Activated T-cell treated with anti-CD3 and anti-CD28 coated beads, Interleukin-2, amount 50 U/mL, for 48 hours (primary cell): ENCODE measurements at places on chromosomes 1 and 21.

DNA sequence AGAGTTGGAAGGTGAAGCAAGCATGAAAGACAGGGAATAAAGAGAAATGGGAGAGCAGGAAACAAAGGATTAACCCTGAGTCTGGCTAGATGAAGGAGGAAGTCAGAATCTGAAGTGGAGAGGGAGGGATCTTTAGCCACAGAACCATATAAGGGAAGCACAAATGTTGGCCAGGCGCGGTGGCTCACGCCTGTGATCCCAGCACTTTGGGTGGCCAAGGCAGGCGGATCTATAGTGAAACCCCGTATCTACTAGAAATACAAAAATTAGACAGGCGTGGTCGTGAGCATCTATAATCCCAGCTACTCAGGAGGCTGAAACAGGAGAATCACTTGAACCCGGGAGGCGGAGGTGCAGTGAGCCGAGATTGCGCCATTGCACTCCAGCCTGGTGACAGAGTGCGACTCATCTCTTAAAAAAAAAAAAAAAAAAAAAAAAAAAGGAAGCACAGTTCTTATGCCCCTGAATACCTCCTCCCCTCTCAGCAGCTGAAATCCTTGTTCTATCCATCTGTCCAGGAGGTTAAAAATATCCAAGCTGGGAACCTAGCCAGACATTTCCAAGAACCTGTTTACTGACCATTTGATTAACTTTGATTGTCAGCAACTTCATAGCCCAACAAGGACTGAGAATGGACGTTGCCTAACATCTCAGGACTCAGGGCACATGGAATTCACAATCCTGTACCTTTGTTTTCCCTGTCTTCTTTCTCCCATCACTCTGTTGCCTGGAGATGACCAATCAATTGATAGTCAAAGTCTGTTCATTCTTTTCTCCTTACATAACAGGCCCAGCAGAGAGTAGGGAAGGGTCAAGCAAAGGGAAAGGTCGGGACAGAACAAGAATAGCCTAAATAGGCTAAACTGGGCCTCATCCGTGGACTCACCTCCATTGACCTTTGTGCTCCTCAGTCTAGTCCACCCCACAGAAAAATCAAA, 10.6 kb downstream of the TXNIP start:
- no peak for DNase-seq

DNA sequence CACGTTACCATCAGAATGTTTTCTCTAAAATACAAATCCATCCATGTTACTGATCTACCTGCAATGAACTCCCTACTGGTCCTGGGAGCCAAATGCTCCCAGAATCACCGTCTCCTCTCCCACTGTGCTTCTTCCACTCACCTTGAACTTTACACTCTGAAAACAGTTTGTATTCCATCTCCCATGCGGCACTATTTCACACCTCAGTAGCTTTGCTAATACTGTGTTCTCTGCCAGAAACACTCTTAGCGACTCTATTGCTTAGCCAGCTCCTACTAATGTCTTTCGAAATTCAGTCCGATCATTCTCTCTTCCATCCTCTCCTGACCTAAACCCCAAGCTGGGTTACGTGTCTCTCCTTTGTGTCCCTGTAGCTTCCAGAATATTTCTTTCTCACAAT, 284.4 kb upstream of the DUSP10 start:
- DNase-seq, result no peak

DNA sequence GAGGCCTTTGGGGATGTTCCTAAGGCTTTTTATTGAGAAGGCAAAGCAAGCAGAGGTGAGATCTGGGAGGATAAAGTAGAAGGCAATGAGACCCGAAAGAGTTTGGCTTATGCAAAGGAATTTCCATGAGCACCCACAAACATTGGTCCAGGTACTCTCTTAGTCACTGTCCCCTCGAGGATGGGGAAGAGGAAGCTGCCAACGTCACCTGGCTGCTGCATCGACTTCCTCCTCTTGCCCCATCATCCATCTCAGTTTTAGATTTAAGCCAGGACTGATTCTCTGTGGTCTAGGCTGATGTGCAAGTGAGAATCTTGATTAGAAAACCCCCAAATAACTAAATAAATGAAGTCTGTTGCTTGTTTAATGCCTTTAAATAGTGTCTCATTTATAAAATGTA, 28.7 kb downstream of the RUNX1 start:
- DNase-seq, result no peak

GRCh38 chr1:196543833-196544232, 64.4 kb downstream of the KCNT2 start:
- no peak for DNase-seq

DNA sequence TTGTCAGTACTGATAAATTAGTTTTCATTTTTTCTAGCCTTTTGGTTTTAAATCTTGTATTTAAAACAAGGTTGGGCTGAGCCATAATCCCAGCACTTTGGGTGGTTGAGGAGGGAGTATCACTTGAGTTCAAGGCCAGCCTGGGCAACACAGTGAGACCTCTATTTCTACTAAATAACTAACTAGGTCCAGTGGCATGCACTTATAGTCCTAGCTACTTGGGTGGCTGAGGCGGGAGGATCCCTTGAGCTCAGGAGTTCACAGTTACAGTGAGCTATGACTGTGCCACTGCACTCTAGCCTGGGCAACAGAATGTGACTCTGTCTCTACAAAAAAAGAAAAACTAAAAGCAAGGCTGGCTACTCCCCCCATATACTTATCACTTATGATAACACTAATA, 21.5 kb upstream of the TTC39A start:
- no peak for DNase-seq

DNA sequence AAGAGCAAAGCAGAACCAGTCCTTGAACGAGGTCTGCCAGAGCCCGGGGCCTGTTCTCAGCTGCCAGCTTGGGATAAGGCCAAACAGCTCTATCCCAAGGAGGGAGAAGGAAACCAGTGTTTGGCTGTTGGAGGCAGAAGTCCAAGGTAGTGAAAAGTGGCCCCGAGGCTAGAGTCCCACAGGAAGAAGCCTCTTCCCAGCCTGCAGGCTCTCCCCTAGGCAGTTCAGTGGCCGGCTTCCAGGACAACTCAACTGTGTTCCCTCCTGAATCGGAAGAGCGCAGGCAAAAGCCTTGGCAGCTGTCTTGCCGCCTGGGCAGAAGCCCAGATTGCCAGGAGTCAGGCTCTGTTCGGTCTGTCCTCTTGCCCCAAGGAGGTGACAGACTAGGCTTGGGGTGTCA, 19.3 kb downstream of the QSOX1 start:
- DNase-seq, result no peak

DNA sequence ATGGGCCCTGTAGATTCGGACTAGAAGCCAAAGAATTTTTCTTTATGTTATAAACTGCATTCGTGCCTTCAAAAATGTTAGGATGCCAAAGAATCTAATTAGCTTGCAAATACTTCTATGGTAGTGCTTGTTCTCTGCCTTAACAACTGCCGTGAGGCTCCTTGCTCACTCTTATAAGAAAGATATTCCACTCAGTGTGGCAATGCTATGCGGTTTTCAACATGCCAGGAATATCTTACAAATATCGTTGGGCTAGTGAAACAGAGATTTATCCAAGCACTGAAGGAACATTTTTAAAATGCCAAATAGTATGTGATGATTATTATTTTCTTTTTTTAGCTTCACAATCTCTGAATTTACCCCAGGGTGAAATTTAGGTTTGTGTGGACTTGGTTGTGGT, 198.2 kb downstream of the GREM2 start:
- no peak for DNase-seq

DNA sequence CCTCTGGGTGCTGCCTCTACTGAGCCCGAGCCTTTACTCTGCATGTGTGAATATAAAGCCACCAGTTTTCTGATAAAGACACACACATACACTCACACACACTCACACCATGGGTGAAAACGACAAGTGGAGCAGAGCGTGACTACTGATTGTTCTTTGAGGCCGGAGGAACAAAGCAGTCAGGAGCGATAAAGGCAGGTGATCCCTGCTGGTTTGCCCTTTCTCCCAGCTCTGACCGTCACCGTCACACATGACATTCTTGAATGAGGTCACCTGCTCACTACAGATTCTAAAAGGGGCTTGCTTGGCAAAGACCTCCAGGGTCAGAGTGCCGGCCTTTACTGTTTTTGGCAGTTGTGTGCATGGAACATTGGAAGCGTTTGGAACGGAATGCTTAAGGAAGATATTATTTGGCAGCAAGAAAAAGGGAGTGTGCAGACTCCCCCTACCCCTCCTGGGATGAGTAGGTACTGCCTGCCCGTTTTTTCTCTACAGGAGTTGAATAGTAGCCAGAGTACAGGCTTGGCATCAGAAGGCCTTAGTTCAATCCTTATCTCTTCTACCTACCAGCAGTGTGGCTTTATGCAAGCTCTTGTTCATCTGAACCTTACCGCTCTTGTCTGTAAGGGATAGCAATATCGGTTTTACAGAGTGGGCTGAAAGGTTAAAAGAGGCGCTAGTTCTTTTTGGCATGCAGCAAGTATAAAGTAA, 79.7 kb downstream of the PBX1 start:
- no peak for DNase-seq

GRCh38 chr1:4045397-4046010, 145.4 kb upstream of the C1orf174 start:
- no peak for DNase-seq

DNA sequence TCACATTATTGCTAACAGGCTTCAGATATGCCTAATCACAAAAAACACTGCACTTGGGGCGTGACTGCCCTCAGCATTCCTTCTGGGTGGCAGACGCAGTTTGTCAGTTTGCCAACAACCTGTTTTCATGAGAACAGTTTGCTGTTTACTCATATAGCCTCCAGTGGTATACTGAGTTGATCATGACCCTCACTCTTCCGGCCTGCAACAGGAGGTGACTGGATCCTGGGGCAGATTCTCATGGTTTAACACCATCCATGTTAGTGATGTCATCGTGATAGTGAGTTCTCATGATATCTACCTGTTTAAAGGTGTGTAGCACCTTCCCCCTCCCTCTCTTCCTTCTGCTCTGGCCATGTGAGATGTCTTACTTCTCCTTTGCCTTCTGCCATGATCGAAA, 555.2 kb downstream of the PLPP3 start:
- DNase-seq, result no peak

GRCh38 chr21:34177919-34178567, 104.7 kb downstream of the MRPS6 start:
- no peak for DNase-seq

DNA sequence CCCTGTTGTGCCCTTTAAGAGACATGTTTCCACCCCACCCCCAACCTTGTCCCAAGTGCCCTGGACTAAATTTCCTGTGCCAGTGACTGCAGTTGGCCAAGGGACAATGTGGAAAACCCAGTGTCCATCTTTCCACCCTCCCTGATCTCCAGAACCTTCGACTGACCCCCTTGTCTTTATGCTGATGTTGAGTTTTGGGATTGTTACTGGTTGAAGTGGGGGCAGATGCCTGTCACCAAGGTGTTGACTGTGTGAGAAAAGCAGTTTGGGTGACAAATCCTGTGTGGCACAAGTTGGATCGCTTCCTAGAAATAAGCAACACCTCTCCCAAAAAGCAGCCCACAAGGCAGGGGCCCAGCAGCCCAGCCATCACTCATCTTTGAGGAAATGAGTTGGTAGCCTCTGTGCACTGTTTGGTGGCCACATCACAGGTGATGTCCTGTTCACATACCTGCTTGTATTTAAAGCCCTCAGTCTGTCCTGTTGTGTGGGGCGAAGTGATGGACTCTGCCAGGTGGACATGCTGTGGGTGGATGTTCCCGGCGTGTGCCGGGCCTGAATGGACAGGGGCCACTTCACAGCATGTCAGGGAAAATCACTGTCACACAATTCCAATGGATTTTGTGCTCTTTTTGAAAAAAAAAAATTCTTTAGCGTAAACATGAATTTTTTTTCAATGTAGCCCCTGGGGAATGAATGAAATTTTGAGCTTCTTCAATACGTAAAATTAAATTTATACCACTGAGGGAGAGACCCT, 6.6 kb upstream of the MIIP start:
- no peak for DNase-seq

GRCh38 chr21:26365849-26366248, 195.3 kb upstream of the APP start:
- DNase-seq, result no peak

- no peak for DNase-seq
These were observed 37.5 kb downstream of the TRAPPC10 start for GRCh38 chr21:44049606-44050005.

GRCh38 chr1:27099587-27100334, 55.2 kb downstream of the SLC9A1 start:
- DNase-seq, result peak; percentile 67

- no peak for DNase-seq
These were observed 19.4 kb downstream of the RPS6KC1 start for GRCh38 chr1:213070406-213070805.

DNA sequence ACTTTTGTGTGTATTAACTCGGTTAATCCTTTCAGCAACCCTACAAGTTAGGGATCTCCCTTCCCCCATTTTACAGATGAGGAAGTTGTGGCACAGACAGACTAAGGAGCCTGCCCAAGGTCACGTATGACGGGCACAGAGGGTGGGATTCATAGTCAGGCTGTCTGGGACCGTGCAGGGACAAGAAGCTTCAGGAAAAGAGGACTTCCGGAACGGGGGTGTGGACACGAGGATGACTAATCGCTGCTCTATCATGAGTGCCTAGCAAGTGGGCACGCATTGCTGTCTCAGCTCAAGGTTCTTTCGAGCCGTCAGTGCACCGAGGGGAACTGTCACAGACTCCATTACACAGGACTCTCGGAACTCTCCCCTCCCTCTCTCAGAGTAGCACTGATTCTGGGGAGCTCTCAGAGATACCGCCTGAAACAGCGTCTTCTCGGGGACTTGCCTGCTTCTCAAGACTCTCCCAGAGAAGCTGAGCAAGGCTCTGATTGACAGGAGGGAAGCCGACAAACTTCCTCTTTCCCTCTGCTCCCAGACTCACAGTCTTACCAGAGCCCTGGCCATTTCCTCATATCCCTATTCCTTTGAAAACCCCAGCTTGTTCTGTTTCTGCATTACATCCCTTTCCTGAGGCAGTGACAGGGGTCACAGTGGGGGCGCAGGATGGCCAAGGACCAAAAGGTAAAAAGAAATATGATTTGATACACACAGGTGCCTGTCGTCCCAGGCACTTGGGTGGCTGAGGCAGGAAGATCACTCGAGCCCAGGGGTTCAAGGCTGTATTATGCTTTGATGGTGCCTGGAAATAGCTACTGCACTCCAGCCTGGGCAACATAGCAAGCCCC, 14.4 kb downstream of the FHAD1 start:
- DNase-seq, result peak; percentile 53

DNA sequence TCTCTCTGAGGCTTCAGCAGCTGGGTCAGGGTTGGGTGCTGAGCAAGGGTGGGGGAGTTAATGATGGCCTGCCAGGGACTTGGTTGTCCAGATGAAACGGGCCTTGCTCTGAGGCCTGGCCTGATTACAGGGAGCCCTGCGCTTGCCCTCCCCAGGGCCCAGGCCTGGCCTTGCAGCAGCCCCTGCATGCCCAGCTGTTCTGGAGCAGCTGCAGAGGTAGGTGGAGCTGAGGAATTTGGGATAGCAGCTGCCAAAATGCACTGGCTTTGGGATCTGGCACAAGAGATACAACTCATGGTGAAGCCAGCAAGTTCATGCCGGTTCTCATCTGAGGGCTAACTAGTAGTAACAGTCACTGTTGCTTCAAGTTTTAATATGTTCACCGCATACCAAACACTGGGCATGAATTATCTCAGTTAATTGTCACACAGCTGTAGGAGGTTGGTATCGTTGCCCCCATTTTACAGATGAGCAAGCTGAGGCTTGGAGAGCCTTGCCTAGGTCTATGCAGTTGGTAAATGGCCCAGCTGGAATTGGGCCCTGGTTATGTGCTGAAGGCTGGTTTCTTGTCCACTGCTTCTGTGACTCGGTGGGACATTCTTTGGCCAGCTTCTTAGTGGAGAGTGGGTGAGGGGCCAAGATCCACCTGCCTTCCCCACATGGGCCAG, 7.3 kb upstream of the SERINC2 start:
- DNase-seq, result no peak
